ENCODE measurements at places on chromosomes 12 and 14.

GRCh38 chr12:123617580-123617979, 15.7 kb downstream of the DDX55 start:
- H3K4me3 ChIP-seq = no peak overlapping the region
- H3K27ac ChIP-seq = no peak overlapping the region
- no peaks in the 10 kb centered on the region for H3K27me3 ChIP-seq

DNA sequence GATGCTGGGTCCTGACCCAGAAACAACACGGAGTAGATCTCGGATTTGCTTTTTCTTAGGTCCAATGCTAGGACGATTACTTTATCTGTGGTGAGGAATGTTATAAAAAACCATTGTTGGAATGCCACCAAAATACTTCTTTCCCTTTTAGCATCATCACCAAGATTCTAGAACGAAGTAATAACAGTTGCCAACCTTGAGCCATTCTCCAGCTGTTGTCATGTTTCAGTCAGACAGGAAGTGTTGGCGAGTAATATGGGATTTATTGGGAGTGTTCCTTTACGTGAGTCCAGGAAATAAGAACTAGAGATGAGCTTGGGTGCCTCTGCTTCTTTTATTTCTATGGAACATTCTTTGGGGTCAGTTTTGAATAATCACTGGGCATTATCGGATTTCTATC, 892.9 kb downstream of the DIO2 start:
- no peak for DNase-seq
- H3K4me3 ChIP-seq = no peak overlapping the region
- no peak overlapping the region for H3K27ac ChIP-seq
- no peaks in the 10 kb centered on the region for H3K27me3 ChIP-seq
- no peaks in the 10 kb centered on the region for H3K4me1 ChIP-seq

DNA sequence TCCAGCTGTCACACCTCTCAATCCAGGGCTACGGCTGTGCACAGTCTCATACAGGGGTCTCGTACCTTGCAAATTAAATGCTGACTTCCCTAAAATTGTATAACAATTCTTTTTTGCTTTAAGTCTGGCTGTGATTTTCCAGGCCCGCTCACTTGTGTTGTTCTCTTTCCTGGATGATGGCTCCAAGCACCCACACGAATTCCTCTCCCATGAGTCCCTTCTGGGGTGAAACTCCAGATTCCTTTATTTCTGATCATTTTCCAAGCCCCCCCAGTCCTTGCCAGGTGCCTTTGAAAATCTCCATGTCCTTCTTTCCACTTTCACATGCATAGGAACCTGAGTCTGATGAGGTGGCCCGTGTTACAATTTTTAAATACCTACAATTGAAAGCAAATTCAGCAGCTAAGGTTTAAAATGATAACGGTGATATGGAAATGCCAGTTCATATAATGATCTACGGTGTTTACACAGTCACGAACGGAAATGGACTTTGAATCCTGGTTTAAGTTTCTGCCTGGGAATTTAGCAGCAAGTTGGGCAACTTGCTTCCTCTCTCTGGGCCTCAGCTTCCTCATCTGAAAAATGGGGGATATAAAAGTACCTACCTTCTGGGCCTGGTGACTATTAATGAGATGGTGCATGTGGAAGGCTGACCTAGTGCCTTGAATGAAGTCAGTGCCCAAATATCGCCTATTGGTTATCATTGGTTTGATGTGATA, 85.5 kb downstream of the STAB2 start:
- no peaks in the 10 kb centered on the region for H3K27me3 ChIP-seq
- H3K4me3 ChIP-seq = no peak overlapping the region
- H3K36me3 ChIP-seq = no peaks in the 10 kb centered on the region
- H3K4me1 ChIP-seq = no peaks in the 10 kb centered on the region
- no peak overlapping the region for H3K27ac ChIP-seq
- DNase-seq = no peak

DNA sequence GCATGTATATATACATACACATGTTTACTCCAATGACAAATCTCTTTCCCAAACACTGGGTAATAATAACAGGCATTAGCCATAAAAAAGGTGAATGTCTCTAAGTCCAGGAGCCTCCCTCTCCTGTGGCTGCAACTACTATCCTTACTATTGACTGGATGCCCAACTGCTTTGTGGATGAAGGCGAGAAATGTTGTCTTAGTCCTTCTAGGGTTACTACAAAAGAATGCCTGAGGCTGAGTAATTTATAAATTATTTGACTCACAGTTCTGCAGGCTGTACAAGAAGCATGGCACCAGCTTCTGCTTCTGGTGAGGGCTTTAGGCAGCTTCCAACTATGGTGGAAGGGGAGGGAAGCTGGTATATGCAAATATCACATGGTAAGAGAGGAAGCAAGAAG, 366.0 kb upstream of the DDHD1 start:
- H3K36me3 ChIP-seq = no peaks in the 10 kb centered on the region
- H3K4me1 ChIP-seq = peaks cover 27% of the 10 kb centered on the region
- no peaks in the 10 kb centered on the region for H3K27me3 ChIP-seq

DNA sequence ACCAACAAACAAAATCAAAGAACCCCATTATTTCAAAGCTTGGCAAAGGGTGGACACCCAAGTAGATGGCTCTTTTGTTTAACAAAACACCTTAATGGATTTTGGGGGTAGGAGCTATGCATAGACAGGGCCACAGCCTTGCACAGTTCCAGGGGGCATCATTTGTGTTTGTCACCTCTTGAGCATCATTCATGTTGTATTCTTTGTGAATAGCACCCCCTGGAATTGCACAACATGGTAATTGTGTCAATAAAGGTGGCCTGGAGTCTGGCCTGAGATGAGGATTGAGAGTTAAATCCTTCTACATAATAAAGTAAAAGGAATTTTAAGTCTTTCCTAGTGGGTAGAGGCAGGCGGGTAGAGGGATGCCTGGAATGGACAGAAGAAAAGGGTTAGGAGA, 3.3 kb upstream of the FRS2 start:
- no peak overlapping the region for H3K4me3 ChIP-seq
- no peak for DNase-seq
- peaks cover 12% of the 10 kb centered on the region for H3K4me1 ChIP-seq
- H3K36me3 ChIP-seq = no peaks in the 10 kb centered on the region
- H3K27me3 ChIP-seq = peaks cover 2% of the 10 kb centered on the region

DNA sequence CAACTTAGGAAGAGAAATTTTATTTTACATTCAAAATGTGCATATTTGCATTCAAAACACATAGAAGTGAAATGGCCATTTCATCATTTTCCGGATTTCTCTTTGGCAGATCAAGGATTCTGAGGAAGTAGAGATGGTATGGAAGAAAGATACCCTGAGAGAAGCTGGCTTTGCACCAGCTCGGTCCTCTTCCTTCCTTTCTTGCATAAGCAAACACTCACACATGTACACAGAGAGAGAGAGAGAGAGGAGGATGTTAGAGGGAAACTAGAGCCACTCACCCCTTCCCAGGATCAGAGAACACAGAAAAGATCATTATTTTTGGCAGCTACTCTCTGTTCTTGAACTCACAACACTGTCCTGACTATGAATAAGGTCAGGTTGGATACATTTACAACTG, 15.6 kb upstream of the PLEKHD1 start:
- H3K27me3 ChIP-seq = peaks cover 4% of the 10 kb centered on the region
- H3K4me1 ChIP-seq = no peaks in the 10 kb centered on the region
- H3K4me3 ChIP-seq = no peak overlapping the region

- no peaks in the 10 kb centered on the region for H3K36me3 ChIP-seq
- H3K27me3 ChIP-seq = peaks cover 5% of the 10 kb centered on the region
- no peak overlapping the region for H3K27ac ChIP-seq
- no peak overlapping the region for H3K4me3 ChIP-seq
- DNase-seq = no peak
Measured at GRCh38 chr14:70317969-70318634, 41.4 kb downstream of the COX16 start.

DNA sequence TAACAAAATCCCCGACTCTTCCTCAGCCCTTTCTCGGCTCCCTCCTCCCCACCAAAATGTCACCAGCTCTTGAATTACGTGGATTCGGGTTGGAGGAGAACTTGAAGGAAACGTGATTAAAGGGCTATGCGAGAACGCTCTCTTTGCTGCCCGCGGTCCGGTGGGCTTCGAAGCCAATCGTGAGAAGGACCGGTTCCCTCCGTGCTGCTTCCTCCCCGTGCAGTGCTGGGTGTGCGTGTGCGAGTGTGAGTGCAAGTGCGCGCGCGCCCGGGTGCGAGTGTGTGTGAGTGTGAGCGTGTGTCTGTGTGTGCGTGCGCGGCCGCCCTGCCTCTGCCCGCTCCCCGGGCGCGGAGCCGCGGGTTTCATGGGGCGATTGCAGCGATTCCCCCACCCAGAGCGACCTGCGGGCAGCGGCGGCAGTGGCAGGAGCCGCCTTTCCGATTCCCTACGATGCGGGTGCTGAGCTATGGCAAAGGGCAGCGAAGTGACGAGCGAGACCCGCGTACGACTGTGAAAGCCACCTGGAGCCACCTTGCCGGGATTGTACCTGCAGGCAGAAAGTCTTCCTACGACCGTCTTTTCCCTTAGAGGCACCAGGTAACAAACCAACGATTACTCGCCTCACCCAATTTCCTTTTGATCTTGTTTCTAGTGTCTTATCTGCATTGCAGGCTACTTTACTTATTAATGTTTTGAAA, 1.4 kb downstream of the LRFN5 start:
- peak; percentile 32 for DNase-seq
- H3K27ac ChIP-seq = no peak overlapping the region
- H3K27me3 ChIP-seq = peaks cover 76% of the 10 kb centered on the region
- H3K4me3 ChIP-seq = peak overlapping the region; percentile 72
- no peaks in the 10 kb centered on the region for H3K36me3 ChIP-seq
- peaks cover 30% of the 10 kb centered on the region for H3K4me1 ChIP-seq

DNA sequence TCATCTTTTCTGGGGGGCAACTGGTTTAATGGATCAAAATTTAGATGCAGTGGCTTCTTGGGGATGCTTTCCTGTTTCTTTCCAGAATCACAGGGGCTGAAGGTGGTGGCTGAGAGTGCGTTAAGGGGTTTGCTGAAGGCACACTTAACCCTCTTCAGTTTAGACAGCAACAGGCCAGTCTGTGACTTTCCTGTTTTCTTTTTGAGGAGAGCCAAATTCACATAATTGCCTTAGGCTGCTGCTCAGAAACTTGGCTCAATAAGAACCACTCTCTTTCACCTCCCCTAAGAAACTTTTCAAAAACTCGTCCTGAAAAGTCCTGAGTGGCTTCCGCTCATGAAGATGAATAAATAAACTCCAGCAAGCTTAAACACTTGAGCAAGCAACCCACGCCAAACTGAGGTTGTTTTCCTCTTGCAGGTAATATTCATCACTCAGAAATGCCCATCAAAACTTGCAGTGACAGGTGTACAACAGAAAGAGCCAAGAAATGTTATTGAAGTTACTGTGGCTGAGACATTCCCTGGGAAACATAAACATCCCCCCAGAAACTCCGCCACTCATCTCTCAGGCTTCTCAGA, 510.4 kb downstream of the TMEM132D start:
- H3K4me3 ChIP-seq = no peak overlapping the region
- H3K36me3 ChIP-seq = no peaks in the 10 kb centered on the region
- H3K27ac ChIP-seq = no peak overlapping the region
- H3K4me1 ChIP-seq = no peaks in the 10 kb centered on the region

GRCh38 chr12:94172973-94173372, 24.6 kb downstream of the PLXNC1 start:
- H3K27me3 ChIP-seq = no peaks in the 10 kb centered on the region
- H3K27ac ChIP-seq = no peak overlapping the region
- H3K4me1 ChIP-seq = peaks cover 54% of the 10 kb centered on the region
- H3K4me3 ChIP-seq = no peak overlapping the region
- DNase-seq = no peak

DNA sequence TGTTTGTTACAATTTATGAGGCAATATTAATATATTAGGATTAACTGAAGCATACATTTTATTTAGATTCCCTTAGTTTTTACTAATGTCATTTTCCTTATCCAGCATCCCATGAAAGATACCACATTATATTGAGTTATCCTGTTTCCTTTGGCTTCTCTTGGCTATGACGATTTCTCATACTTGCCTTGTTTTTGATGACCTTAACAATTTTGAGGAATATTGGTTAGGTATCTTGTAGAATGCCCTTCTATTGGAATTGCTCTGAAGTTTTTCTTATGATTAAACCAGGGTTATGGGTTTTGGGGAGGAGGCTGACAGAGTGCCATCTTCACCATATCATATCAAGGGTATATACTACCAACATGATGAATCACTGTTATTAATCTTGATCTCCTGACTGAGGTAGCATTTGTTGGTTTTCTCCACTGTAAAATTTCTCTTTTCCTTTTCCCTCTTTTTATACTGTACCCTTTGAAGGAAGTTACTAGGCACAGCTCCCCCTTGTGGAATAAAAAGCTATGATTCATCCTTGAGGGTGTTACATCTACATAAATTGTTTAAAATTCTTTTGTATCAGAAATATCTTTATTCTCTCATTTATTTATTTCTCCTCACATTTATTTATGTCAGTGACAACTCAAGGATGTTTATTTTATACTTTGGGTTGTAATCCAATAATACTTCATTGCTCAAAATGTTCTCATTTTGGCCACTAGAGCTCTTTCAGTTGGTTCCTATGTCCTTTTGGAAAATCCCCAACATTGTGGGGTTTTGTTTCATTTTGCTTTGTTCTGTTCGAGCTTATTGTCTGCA, 239.0 kb downstream of the SLC16A7 start:
- no peak overlapping the region for H3K4me3 ChIP-seq
- H3K36me3 ChIP-seq = no peaks in the 10 kb centered on the region
- DNase-seq = no peak
- no peaks in the 10 kb centered on the region for H3K4me1 ChIP-seq
- no peak overlapping the region for H3K27ac ChIP-seq

GRCh38 chr14:24679248-24679961, 45.4 kb upstream of the GZMB start:
- H3K4me3 ChIP-seq = peak overlapping the region; percentile 67
- H3K4me1 ChIP-seq = peaks cover 47% of the 10 kb centered on the region
- H3K36me3 ChIP-seq = peaks cover 7% of the 10 kb centered on the region
- H3K27me3 ChIP-seq = no peaks in the 10 kb centered on the region
- H3K27ac ChIP-seq = peak overlapping the region; percentile 85

DNA sequence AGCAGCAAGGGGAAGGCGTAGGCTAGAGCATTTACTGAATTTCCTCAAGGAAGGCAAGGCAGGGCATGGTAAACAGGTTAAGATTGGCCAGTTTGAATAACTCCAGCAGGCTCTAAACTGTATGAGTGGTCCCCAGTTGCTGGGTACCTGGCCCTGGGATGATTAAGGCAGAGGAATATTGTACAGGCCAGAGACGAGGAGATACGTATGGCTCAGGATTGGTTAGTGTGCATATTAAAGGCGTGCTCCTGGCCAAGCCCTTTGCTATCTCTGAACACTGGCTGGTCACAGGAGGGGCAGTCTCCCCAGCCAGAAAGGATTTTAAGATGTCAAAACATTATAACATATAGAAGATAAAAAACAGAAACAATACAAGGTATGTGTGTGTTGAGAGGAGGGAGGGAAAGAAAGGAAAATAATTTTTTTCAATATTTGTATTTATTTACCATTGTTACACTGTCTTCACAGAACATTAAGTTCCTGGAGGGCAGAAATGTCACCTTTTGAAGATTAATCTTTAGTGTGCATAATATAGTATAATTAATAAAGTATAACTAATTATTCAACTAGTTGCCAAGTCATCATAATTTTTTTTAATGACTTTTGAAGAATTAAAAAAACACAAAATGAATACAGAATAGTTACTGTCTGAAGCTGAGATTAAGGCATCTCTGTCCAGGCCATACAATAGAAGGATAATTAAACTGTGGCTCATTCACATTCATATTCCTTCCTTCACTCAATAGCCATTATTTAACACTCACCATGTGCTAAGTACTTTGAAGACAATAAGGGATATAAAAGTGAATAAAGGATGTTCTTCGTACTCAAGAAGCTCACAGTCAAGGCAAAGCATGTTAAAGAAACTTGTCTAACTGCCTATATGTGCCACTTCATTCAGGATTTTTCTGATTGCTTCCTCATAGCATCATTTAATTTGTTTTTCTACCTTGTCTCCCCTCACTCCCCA, 41.9 kb downstream of the DCP1B start:
- no peak overlapping the region for H3K4me3 ChIP-seq
- peaks cover 32% of the 10 kb centered on the region for H3K36me3 ChIP-seq
- H3K4me1 ChIP-seq = no peaks in the 10 kb centered on the region
- H3K27me3 ChIP-seq = no peaks in the 10 kb centered on the region
- no peak for DNase-seq

All from activated naive CD8-positive, alpha-beta T cell treated with anti-CD3 and anti-CD28 coated beads, Interleukin-2, amount 10 ng/mL, durations not matched to agents 7 days and 5 days (primary cell).